ENCODE measurements at places on chromosomes 5 and 9.

GRCh38 chr5:152641970-152642805 lies 237.1 kb upstream of the NMUR2 start:
- DNase-seq = no peak

DNA sequence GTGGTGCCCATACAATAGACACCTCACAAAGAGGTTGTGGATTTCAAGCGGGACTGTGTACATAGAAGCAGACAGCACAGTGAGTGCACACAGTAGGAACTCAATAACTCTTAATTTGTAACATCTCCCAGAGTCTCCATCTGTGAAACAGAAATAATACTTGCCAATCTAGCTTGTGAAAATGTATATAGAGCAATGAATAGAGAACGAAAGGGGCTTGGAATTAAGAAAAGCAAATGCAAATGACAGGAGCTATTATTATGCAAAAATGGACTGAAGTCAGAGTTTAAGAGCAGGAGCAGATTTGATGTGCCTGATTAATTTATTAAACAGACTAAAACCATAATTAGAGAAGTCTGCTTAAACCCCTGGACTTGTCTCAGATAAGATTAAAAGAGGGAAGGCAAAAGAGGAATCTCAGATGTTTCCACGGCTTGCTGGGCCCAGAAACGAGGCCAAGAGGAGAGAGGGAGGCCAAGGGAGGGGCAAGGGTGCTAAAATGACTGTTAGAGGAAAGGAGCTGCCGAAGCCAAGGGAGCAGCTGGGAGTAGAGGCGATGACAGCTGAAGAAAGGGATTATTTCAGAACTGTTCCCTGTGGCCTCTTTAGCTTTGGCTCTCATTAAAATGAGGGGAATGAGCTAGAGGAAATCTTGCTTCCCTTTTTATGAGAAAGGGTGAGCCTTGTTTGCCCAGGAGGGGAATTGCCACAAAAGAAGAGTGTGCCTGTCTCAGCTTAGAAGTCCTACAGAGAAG lies 72.1 kb downstream of the FEM1C start:
- DNase-seq = no peak

GRCh38 chr9:88745276-88746001 lies 210.5 kb downstream of the NXNL2 start:
- DNase-seq = no peak

DNA sequence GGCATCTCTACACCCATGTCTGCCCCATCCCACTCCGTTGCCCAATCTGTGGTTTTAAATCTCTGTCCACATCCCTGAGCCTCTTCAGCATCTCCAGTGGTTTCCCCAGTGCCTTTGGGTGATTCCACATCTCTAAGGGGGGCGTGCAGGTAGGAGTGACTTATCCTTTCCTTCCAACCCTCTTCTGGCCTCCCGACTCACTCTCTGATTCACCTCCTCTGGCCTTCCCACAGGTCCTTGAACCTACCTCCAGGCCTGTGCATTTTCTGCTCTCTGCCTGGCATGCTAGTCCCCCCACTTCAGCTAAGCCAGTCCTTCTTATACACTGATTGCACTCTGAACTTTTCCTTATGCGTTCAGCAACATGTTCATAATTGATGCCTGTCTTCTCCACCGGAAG lies 99.0 kb downstream of the RALGPS1 start:
- no peak for DNase-seq

DNA sequence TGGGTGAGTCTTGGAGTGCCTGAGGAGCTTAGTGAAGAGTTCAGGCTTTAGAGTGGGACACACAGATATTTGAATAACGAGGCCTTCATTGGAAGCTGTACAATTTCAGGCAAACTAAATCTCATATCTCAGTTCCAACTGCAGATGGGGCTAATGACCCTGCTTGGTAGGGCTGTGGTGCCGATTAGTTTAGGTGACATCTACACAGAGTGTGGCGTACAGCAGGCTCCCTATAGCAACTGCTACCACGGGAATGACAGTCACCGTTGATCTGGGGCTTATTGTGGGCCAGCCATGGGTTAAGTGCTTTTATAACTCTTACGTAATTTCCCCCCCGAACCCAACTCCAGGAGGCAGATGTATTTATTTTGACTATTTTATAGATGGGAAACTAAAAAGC lies 70.8 kb downstream of the FAT2 start:
- DNase-seq = no peak

GRCh38 chr5:33854733-33855151 lies 37.0 kb downstream of the ADAMTS12 start:
- no peak for DNase-seq

GRCh38 chr5:39205550-39205949 lies 13.8 kb downstream of the FYB1 start:
- no peak for DNase-seq

- no peak for DNase-seq
Observed at GRCh38 chr5:72101828-72102227, 5.4 kb upstream of the MAP1B start.

GRCh38 chr9:96057155-96057554 lies 181.7 kb downstream of the ERCC6L2 start:
- no peak for DNase-seq

- DNase-seq = no peak
Observed at GRCh38 chr9:7178729-7179128, 421.0 kb downstream of the KDM4C start.

GRCh38 chr9:127629468-127630081 lies 17.5 kb downstream of the STXBP1 start:
- no peak for DNase-seq

DNA sequence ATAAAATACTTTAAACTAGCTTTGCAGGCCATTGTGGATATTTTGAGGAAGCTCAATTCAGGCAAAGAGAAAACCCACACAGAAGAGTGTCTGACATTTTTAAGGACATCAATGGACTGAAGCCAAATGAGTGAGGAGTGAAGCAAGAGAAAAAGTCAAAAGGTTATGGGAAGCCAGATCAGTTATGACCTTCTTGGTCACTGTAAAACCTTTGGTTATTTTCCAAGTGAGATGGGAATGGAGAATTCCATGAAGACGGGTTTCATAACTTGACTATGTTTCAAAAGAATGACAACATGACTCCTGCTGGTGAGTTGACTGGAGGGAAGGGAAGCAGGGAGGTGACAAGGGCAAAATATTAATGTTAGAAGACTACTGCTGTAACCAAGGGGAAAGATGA lies 585.2 kb downstream of the EFNA5 start:
- no peak for DNase-seq

DNA sequence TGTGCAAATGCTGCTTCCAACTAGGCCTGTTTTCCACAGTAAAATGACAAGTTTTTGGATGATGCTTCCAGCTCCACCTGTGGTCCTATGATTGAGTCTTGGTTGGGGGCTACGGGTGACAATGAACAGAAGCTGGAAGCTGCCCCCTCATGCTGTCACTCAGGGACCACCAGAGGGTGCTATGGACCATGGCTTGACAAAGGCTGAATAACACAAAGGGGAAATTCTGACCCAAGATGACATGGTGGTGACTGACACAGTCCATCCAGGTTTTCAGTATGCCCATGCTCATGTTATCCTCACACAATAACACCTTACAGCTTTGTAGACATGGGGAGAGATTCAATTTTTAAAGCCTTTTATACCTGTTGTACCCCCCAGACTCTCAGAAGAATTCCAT lies 23.9 kb upstream of the SAP30L start:
- no peak for DNase-seq

GRCh38 chr5:160921-161802 lies 30.1 kb upstream of the LRRC14B start:
- no peak for DNase-seq

DNA sequence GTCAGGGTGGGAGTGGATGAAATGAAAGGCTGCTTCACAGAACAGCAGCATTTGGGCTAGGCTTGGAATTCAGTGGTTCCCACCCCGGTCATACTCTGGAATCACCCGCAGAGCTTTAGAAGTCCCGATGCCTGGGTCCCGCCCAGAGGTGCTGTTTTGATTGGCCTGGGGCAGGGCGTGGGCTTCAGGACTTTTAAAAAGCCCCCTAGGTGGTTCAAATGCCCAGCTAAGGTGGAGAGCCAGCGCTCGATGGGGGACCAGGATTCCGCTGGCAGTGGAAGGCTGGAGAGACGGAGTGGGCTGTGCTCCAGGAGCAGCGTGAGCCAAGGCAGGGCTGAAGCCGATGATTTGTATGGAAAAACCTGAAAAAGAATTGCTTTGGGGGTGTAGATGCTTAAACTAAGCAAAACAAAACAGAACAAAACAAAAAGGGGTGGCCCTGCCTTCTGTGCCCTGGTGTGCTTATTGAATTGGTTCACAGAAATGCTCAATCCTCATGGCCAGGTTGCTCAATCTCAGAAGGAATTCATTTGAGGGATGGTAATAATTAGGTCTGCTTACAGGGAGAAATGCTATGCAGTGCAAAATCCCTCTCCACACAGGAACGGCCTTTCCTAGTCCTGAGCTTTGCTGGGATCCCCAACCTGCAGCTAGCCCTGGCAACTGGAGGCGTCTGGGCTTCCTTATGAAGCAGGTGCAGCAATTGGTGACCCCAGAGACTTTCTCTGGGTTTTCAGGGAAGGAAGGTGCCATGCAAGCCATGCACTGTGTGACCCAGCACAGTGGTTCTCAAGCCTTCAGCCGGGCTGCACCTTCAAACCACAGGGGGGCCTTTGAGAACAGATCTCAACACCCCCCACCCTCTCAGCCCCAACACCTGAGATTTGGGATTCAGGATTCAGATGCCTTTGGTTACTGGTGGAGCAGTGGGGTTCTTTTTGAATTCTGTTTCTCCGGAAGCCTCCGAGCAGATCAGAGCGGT lies 174.0 kb upstream of the ZNF618 start:
- no peak for DNase-seq

- no peak for DNase-seq
Observed at GRCh38 chr5:133458435-133458834, 153.9 kb downstream of the FSTL4 start.

DNA sequence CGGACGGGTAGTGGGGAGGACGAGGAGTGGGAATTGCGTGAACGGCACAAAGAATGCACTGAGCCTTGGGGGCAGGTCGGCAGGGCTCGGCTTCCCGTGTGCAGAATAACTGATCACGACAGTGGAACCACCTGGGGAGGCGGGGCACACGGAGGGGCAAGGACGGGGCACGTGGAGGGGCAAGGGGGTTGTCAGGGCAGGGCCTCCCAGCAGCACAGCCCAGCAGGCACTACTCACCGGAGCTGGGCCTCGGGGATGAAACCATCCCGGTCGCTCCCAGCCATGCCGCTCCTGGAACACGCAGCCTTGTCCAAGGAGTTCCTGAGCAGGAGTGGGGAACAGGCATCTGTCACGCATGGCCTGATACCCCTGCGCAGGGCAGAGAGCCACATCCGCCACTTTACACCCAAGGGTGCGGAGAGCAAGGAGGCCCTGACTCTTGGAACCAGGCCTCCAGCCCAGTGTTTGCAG lies 33.4 kb downstream of the SARDH start:
- no peak for DNase-seq

DNA sequence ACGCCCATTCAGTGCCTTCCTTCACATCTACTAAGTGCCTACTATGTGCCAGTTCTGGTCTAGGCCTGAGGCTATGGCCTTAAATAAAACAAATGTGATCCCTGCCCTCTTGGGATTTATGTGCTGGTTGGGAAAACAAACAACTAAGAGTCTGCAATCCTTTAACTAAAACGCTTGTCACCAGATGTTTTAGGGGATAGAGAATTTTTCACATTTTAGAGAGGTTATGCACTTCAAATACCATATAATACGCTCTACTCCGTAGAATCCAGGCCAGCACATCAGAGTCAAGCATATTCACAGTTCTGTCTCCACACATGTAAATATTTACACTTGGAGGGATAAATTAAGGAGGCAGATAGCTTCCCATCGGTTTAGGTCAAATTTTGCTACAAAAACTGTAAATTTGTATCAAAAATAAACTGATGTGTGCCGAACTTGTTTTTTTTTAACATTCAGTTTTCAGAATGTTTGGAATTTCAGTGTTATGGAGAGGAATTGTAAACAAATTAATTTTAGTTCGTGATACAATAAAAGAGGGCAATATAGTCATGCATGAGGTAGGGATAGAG lies 22.0 kb upstream of the ADRA1B start:
- DNase-seq = no peak

DNA sequence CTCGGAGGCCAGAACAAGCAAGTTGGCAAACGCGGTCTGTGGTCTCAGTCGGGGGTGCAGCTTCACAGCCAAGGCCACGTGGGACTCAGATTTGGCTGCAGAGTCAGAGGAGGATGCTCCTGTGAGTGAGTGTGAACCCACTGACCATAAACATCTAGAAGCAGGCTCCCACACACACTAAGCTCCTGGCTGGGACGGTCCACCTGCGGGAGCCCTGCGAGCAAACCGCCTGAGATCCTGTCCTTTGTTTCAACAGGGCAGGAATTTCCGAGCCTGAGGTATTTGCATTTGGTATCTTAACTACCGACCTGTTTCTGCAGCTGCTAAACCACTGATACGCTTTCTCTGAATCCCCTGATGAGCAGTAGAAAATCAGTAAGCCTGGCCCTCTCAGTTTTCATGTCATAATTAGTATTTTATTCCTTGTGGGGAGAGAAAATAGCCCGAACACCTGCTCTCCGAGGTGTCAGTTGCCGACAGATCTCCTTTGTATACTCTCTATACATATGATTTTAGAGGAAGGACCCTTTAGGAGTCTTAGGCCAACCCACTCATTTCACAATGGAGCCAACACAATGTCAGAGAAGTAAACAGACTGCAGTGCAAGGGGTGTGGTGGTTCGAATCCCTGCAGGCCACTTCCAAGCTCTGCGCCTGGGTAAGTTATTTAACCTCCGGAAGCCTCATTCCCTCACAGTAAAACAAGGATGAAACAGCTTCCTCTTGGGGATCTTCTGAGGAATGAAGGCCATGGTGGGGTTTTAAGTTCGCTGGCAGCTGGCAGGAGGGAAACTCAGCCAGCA lies 40.9 kb upstream of the PWWP2A start:
- no peak for DNase-seq

- no peak for DNase-seq
Observed at GRCh38 chr5:6634306-6634705, 1.1 kb downstream of the SRD5A1 start.

DNA sequence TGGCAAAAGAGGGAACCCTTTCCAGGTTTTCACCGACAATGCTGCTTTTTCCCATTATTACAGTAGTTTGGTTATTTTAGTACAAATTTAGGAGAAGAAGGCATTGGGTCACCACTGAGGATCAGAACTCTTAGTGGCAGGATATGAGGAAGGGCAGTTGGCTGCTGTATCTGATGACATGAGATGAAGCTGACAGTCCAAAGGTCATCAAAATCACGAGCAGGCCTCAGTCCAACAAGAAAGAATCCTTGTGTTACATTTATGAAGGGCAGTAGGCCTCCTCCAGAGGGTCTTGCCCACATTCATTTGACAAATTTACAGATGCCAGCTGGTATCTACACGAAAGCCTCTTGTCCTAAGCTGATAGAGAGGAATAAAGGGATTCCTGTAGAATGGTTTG lies 49.5 kb upstream of the COL15A1 start:
- no peak for DNase-seq

- no peak for DNase-seq
Observed at GRCh38 chr5:130222573-130222972, 318.3 kb downstream of the CHSY3 start.

DNA sequence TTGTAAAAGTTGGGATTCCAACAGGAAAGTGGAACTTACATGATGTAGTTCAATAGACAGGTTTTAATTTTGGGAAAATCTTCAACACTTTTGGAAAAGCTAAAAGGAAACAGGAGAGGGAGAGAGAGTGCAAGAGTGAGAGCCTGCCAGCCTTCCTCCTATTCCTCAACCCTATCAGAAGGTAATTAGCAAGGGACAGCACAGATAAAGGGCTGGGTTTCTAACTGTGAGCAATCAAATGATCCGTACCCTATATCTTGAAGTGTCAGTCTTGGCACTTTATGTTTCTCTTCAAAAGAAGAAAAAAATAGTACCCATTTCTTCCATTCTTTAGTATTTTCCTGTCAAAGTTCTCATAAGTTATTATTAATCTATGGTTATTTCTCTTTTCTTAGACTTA lies 79.4 kb downstream of the FER start:
- no peak for DNase-seq
